Effector memory CD4-positive, alpha-beta T cell (primary cell): ENCODE measurements at places on chromosomes 3 and 15.

DNA sequence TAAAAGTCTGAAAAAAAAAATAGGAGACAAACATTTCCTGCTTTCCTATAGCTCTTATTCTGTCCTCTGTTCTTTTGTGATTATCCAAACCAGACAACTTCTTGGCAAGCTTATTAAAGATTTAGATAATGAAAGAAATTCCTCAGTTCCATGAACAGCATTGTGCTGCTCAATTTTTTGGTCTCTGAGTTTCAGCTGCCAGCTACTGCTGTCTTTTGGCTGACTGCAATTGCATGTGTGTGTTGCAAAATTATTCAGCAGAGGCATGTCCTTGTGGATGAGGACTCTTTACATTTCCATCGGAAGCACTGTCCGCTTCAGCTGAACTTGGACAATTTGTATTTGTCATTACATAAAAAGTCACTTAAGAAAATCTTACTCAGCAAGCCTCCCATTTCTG is 397.3 kb upstream of the RASGRP1 start:
- no peak for DNase-seq

DNA sequence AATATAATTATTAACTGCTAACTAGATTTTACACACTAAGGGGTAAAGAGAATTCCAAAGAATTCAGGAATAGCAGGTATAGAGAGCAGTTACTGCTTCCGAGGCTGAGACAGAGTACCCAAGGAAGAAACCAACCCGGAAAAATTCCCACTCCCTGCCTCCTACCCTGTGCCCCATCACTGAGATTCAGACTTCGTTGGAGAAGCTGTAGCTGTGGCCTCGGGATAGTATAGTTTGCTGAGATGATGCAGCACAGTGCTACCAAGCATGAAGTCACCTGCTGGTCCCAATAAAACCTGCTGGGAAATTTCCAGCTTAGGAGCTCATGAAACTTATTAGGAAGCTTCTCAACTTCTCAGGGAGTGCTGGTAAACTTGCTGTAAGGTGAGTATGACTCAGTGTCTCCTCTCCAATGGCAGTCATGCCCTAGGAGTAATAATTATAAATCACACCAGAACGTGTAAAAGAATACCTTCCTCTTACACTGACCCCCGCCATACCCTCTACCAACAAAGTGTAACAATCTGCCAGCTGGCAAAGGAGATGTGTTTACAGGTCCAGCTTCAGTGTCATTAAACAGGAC is 215.2 kb upstream of the ROBO2 start:
- DNase-seq: no peak

GRCh38 chr3:167783781-167784180 is 48.3 kb downstream of the SERPINI1 start:
- no peak for DNase-seq

DNA sequence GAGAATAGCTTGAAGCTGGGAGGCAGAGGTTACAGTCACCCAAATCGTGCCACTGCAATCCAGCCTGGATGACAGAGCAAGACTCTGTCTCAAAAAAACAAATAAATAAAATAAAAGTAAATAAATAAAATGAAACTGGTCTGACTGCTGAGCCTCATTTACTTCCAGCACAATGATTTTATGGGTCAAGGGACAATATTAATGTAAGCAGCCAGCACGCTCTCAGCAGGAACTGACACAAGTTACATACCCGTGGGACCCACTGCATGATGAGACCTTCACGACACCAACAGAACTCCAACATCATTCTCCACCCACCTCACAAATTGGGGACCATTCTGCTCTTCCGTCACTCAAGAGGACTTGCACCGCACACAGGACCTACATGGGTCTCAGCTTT is 230.3 kb downstream of the MAGI1 start:
- no peak for DNase-seq

DNA sequence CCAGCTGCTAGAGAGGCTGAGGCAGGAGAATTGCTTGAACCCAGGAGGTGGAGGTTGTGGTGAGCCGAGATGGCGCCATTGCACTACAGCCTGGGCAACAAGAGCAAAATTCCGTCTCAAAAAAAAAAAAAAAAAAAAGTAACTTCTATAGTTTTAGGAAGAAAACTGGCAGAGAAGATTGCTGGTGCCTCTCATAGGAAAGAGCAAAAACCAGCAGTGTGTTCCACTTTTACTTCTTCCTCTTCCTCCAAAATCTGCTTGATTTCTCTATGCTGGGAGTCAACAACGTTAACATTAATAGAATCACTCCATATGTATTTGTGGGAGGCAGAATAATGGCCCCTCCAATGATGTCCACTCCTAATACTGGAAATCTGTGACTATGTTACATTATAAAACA is 12.5 kb upstream of the NR1D2 start:
- DNase-seq: no peak

- DNase-seq: no peak
These were observed 209.5 kb downstream of the MAGI1 start for GRCh38 chr3:65829228-65829627.

GRCh38 chr15:37134699-37135131 is 34.4 kb upstream of the MEIS2 start:
- DNase-seq: no peak

GRCh38 chr3:42710323-42711021 is 7.9 kb upstream of the HHATL start:
- no peak for DNase-seq

DNA sequence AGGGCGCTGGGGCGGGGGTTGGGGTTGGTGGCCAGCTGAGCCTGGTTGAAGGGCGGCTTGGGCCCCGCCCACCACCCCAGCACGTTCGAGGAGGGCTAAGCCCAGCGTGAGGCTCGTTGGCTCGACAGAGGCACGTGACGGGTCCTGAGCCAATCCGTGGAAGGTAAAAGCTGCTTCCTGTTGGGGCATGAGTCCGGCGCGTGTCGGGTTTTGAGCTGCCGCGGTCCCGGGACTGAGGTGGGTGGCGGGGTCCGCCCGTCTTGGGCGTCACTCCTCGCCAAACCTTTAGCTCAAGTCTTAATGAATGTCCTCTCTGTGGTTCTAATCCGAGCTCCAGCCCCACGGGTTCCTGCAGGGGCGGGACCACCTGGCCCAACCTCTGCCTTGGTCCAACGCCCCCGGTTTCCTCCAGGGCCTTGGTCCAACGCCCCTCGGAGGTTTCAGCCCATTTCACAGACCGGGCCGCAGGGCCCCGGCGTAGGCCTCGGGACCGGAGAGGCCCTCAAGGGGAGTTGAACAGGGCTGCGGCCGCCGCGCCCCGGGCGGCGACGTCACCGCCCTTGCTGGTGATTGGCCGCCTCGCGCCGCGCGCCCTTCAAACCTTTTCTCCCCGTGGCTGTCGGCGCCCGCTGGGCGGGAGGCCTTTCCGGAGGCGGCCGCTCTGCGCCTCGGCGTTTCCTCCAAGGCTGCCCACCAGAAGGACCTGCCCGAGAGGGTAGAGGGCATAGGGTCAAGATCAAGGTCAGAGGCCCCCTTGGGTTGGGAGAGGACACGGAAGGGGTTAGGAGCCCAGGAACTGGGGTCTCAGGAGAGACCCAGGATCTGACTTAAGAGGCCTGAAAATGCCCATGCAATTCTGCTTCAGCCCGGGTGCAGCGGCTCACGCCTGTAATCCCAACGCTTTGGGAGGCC is at the start of gene RCCD1:
Gene RCCD1 (plus strand): TSS at position 173 of the 912 bp plus-strand sequence. CDS start 1,851 bp downstream, outside the sequence.
- peak; percentile 77 for DNase-seq

GRCh38 chr3:64502284-64502683 is 185.5 kb downstream of the ADAMTS9 start:
- no peak for DNase-seq

DNA sequence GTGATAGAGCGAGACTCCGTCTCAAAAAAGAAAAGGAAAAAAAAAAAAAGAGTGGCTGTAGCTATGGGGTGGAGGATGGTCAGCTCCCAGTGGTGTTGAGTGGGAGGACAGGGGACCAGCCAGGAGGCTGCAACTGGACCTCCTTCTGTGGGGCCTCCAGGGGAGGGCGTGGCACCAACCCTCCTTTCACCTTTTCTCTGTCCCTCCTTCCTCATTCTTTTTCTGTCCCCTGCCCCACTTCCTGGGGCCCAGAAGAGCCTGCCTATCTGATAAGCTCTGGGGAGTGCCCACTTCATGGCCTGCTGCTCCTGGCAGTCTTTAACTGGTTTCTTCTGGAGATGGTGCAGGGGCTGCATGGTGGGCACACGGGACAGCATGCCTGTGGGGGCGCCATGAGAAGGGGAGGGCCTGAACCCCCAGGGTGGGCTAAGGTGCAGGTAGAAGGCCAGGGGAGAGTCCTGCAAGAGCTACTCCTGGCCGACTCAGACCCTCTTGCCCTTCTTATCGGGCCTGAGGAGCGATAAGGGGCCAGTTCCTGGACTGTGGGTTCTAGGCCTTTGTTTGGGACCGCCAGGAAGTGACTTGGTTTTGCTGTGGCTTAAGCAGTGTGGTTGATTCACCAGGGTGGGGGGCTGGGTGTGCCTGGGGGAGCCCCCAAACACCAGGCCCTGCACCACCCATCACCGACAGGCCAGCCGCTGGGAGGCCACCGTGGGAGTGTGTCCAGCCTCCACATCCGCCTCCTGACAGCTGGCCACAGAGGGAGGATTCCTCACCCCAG is 49.4 kb upstream of the FLNB start:
- no peak for DNase-seq

DNA sequence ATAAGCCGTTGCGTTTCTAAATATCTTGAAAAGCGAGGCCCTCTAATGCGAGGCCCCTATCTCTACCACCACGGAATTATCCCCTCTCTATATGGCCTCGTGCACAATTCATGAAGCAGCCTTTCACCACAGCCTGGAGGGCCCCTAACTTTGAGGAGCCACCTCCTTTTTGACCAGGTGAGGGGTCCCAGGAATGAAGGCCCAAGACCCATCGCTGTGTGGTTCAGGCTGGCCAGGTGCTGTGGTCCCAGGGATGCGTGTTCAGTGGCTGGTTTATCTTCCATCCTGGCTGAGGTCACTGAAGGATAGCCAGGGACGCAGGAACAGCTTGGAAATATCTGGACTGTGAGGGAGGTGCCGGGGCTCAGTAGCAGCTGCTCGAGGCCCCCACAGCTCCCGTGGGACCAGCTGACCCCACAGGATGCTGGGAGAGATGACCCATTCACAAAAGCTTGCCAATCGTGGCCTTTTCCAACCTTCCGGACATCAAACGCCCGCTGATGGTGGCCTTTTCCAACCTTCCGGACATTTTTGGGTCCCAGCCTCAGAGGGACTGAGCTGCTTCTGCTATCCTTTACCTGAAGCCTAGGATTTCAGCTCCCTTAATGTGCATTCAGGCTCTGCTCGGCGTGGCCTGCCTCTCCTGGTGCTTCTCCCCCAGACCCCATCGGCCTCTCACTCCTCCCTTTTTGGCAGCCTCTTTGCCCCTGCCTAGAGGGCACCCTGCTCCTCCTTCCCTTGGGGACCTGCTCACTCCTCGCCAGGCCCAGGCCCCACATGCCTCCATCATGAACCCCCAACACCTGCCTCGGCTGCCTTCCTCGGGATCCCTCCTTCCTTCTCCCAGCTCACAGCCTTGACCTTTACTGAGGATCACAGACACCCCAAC is 140.9 kb downstream of the CHSY1 start:
- DNase-seq: no peak

- no peak for DNase-seq
These were observed 55.8 kb upstream of the NR2F2 start for GRCh38 chr15:96274698-96275097.

- no peak for DNase-seq
These were observed 215.2 kb upstream of the SGO1 start for GRCh38 chr3:20401253-20401652.

DNA sequence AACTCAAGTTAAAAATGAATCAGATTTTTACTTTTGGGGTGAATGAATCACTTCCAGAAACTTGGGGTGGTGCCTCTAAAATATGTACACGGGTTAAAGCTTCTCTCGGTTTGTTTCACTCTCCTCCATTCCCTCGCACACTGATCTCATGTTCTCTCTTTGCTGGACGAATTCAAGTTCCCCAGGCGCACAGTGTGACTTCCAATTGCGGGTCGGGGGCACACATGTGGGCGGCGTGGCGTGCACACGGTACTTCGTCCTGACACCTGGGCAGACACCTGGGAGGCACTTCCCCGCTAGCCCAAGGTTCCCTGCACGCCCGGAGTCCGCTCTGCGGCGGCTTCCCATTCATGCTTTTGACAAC is 692 bp downstream of the SCAANT1 start:
- DNase-seq: no peak

- no peak for DNase-seq
These were observed 452.8 kb upstream of the THBS1 start for GRCh38 chr15:39127925-39128617.

- no peak for DNase-seq
These were observed 51.2 kb downstream of the UBE2E2 start for GRCh38 chr3:23254282-23254681.

GRCh38 chr3:169771497-169772304 is 1.5 kb upstream of the MYNN start:
- DNase-seq: peak; percentile 60

DNA sequence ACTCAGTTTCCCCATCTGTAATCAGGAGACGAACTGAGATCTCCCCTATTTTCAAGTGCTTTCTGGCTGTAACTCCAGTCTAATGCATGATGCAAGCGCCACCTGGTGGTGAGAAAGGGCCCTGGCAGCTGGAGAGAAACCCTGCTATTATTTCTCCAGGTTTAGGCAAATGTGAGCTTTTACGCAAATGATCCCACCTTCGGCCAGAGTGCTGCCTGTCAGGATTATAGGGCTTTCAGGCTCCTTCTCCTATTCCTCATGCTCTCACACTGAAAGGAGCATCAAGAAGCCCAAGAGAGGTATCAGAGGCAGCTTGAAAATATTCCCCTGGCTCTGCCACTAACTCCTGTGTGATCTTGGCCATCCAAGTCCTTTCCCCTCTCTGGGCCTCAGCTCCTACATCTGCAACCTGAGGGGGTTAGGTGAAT is 93.9 kb upstream of the RASGRF1 start:
- peak; percentile 53 for DNase-seq

GRCh38 chr3:141279077-141279967 is 47.7 kb downstream of the PXYLP1 start:
- no peak for DNase-seq

DNA sequence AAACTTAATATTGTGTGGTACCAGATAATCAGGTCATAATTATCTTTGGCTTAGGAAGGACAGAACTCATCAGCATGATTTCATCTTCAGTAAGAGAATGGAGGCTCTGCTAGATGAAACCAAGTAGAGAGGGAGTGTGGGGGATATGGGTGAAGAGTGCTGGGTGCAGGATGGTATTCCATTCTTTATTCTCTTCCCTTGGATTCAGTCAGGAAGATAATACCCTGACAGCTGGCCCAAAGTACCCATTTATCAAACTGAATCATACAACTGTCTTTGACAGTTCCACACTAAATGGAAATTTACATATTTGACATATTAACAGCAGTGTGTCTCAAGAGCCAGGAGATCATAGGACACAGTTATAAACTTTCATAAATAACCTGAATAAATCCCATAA is 44.7 kb downstream of the GOLIM4 start:
- DNase-seq: no peak

- DNase-seq: no peak
These were observed 4.5 kb upstream of the WWTR1 start for GRCh38 chr3:149662240-149662887.
